ENCODE measurements at places on chromosomes 16 and 17.
A peak's percentile ranks its signal among the peaks of the same experiment; 100 is the strongest.

DNA sequence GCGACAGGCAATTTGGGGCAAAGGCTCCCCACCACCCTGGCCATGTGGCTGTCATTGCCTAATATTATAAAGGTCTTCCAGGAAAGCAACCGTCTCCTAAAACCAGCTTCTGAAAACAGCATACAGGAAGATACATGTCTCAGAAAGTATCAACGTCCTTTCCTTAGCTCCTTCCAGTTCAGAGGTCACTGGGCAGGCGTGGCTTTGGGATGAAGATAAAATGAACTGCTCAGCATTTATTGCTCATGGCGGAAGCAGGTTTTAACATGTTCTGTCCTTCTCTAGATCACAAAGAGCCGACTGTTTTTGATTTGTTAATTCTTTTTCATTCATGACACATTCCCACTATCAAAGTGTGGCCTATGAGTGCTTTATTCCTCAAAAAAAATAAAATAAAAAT, 8.0 kb downstream of the CFAP20 start:
- no peak for DNase-seq

DNA sequence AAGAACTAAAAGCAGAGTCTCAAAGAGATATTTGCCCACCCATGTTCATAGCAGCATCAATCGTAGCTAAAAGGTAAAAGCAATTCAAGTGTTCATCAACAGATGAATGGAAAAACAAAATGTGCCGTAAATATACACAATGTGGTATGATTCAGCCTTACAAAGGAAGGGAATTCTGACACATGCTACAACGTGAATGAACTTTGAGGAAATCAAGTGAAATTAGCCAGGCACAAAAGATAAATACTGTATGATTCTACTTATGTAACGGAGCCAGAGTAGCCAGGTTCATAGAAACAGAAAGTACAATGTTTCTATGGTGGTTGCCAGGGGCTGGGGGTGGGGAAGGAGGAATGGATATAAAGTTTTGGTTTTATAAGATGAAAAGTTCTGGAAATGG, 57.8 kb upstream of the IL34 start:
- no peak for DNase-seq

DNA sequence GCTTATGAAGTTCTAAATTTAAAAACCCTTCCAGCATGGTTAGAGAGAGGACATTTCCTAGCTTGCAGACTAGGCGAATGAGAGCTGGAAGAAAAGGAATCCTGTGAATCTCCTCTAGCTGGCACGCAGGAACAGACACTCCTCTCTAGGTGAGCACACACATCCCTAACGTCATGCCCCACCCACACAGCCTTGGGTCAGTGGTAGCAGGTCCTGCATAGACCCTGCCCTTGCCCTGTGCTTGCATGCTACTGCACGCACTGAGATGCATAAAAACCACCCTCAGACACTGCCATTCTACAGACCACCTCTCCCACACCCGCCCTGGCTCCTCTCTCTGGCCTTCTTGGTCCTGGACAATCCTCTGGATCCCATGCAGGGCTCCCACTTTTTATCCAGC, 23.5 kb downstream of the CES1 start:
- no peak for DNase-seq

- no peak for DNase-seq
Measured at GRCh38 chr17:49952912-49953497, 16.0 kb upstream of the DLX4 start.

- DNase-seq: peak; percentile 71
Measured at GRCh38 chr16:24504472-24505345, 34.7 kb upstream of the RBBP6 start.

DNA sequence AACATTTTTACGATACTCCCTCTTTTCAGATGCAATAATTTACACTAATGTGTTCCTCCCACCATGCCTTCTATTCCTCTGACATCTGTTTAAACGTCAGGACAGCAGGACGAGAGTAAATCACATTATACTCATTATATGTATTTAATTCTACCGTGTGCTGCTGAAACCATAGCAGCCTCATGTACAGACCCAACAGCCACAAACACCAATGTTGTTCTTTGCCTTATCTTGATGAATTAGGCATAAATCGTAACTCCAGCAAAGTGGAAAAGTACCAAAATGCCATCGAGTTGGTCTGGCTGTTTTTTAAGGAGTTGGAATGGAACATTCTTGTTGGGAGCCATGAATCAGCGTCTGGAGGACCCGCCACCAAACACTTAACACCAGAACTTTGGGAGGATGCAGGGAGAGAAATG, 82.9 kb upstream of the FOXF1 start:
- no peak for DNase-seq
